ENCODE measurements at places on chromosomes 2 and 18.

GRCh38 chr2:230323385-230324106 is 3.4 kb upstream of the SP140L start:
- H3K27ac ChIP-seq: no peak overlapping the region

DNA sequence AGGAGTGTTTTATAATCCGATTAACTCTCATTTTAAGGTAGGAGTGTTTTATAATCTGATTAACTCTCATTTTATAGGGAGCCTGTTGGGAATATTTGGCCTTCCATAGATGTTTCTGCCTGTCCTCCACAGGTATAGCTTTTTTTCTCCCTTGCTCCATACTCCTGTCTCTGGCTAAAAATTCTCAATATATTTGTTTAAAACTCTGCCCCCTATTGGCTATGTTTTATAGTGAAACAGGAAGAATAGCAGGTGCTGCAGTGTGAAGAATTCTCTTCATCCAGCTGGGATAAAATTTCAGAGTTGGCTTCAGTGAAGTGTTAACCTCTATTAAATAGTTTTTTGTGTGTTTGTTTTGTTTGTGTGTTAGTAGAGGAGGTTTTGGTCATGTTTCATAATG is 1046.0 kb upstream of the TMEFF2 start:
- no peaks in the 10 kb centered on the region for H3K36me3 ChIP-seq
- DNase-seq: no peak
- no peak overlapping the region for H3K4me3 ChIP-seq
- H3K27me3 ChIP-seq: no peaks in the 10 kb centered on the region
- H3K27ac ChIP-seq: no peak overlapping the region
- H3K4me1 ChIP-seq: no peaks in the 10 kb centered on the region

- no peak overlapping the region for H3K27ac ChIP-seq
- no peak for DNase-seq
- H3K4me1 ChIP-seq: no peaks in the 10 kb centered on the region
- H3K4me3 ChIP-seq: no peak overlapping the region
Measured at GRCh38 chr2:85650456-85650855, 17.5 kb downstream of the SFTPB start.

DNA sequence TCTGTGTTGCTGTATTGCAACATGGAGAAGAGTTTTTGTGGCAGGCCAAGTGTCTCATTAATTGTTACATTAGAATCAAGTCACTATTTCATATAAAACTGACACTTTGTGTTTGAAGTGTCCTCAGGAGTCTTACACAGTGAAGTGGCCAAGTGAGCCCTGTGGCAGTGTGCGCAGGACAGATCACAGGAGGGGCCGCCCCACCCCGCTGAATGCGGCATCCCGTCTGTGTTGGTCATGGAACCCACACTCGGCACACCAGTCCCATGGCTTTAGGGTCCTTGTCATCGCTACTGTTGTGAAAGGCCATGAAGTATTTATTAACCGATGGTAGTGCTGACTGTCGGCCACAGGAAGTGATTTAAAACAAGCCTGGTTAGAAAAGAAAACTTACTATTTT is 144.7 kb upstream of the NFATC1 start:
- H3K27ac ChIP-seq: peak overlapping the region; percentile 93
- peaks cover 5% of the 10 kb centered on the region for H3K36me3 ChIP-seq
- no peak for DNase-seq
- H3K4me1 ChIP-seq: peaks cover 28% of the 10 kb centered on the region

Data from spinal cord (tissue), 10 donors.